ENCODE measurements at places on chromosomes 1 and 21.

GRCh38 chr1:222275729-222276465 lies 272.0 kb downstream of the HHIPL2 start:
- peak; percentile 2 for DNase-seq

- peak; percentile 87 for DNase-seq
Measured at GRCh38 chr1:181179987-181180365, 91.5 kb downstream of the IER5 start.

DNA sequence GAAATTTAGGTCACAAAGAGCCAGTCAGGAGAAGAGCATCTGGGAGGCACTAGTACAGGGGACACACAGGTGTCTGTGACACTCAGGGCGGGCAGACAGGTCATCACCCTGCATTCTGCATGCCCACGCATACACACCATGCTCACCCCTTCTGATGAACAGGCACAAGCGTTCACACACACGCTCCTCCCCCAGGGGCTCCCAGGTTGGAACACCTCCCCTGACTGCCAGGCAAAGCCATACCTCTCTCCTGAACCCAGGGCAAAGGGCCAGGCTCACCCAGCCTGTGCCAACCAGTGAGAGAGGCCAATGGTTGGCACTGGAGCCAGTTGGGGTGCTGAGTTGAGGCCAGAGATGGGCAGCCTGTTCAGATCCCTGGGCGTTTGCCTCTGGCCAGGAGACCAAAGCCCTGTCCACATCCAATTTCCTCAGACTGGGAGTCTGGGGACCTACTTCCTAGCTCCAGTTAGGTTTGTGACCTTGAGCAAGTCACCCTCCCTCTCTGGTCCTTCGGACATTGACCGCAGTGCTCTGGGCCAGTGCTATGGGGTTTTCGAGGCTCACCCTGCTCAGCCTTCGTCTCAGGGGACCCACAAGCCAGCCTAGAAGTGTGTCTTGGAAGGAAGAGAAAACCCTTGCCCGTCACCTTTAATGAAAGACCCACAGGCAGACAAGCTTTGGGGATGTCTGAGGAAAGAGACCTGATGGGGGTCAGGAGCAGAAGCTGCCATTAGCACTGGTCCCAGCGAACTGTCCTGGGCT lies 5.8 kb upstream of the LAD1 start:
- no peak for DNase-seq

DNA sequence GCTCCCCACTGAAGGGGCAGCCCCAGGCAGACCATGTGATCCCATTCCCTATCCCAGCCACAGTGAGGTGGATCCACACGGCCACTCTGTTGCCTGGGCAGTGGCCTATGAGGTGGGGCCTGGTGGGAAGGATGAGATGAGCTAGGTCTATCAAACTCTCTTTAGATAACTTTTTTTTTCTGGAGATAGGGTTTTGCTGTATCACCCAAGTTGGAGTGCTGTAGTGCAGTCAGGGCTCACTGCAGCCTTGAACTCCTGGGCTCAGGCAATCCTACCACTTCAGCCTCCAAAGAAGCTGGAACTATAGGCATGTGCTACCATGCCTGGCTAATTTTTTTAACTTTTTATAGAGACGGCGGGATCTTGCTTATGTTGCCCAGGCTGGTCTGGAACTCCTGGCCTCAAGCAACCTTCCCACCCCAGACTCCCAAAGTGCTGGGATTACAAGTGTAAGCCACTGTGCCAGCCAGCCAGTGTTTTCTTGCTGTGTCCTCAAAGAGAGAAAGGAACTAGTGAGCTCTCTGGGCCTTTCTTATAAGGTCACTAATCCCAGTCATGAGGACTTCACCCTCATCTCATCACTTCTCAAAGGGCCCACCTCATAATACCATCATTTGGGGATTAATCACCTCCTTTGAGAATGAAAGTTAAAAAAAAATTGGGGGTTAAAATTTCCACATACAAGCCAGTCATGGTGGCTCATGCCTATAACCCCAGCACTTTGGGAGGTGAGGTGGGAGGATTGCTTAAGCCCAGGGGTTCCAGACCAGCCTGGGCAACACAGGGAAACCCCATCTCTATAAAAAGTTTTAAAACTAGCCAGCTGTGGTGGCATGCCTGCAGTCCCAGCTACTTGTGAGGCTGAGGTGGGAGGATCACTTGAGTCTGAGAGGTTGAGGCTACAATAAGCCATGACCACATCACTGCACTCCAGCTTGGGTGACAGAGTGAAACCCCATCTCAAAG lies 36.6 kb downstream of the H3-3A start:
- DNase-seq = no peak
